Brain pericyte (primary cell): ENCODE measurements at places on chromosomes 5 and 9.

GRCh38 chr5:5145651-5146529, 5.8 kb downstream of the ADAMTS16 start:
- DNase-seq = no peak

DNA sequence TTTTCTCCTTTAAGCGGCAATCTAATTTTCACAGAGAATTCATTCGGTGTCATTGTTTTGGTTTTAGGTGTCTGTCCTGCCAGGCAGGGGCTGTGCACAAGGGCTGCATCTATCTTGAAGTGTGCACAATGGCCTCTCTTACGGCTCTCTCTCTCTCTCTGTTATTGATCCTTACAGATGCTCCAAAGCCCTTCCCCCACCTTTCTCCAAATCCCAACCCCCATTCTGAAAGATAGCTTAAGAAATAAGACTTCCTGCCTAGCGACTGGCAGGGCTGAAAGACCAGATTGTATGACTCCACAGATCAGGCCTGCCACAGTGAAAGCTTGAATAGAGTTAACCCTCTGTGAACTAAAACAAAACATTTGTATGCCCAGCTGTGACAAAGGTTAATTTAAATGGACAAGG, 86.5 kb upstream of the NR5A1 start:
- DNase-seq = no peak

DNA sequence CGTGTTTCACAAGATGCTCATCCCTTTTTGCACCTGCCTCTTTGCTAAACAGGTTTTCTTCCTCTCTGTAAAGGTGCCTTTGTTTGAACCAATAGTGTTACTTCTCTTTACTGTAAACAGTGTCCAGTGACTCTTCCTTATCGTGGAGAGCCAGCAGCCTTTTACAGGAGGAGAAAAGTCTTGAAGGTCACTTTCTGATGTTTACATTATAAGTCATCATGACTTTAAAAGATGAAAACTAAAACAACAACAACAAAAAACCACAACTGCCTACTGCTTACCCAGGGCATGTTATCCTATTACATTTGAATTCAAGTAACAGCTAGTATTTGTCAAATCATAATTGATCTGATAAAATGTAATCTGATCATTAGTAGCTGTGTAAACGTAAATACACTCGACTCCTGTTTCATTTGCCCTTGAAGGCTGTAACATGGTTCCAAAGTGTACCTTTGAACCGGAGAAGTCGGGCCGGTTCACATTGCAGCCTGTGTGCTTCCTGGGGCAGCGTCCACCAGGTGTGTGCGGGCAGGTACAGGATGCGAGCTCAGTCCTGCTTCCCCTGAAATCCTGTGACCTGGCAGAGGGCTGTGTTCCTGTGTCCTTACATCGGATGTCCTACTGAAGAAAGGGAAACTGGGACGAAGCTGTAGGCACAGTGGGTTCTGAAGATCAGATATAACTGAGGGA, 118.1 kb downstream of the C9orf152 start:
- DNase-seq = no peak

DNA sequence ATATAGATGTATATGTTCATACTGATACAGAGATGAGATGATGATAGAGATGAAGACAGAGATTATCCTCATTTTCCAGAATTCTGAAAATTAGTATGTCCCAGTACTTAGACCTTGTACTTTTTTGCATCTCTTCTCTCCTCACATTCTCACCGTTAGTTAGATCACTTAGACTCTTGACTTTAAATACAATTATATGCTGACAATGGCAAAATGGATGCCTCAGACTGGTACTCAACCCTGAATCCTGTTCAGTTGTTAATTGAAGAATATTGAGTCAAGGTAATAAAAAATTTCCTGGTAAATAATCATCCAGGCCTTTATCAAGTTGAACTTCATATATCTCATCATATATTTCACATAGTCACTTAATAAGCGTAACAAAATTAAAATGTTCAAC, 505.4 kb downstream of the EFNA5 start:
- DNase-seq = no peak

GRCh38 chr9:93468763-93469456, 15.5 kb upstream of the FAM120AOS start:
- no peak for DNase-seq

DNA sequence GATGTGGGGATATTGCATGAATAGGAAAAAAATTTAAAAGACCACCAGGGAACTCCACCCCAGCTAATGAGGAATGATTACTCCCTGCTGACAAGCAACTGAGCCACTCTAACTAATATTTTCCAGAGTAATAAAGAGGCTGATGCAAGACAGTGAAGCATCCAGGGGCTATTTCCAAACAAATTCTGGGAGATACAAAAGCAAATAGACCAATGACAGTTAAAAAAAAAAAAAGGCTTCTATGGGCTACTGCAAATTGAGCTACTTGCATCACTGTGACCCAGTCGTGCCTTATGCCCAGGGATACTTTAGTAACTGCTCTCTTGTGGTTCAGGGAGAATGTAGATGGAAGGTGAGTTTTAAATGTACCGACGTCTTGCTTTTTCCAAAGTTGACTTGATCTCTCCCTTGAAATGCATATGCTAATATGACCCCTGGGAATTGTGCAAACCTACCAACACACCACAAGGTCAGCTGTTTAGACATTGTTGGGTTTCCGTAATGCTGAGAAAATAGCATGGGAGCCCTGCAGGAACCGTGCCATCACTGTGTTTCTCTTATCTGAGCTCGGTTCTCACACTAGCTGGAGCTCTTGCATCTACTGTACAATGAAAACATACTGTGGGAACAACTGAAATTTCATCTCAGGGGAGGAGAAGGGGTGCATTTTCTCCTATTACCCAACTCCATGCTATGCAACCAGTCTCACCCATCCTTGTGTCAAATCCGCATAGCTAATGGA, 250.6 kb upstream of the MAP3K1 start:
- peak; percentile 94 for DNase-seq
